Amygdala (tissue), 56 donors: ENCODE measurements at places on chromosomes 2 and 18.

DNA sequence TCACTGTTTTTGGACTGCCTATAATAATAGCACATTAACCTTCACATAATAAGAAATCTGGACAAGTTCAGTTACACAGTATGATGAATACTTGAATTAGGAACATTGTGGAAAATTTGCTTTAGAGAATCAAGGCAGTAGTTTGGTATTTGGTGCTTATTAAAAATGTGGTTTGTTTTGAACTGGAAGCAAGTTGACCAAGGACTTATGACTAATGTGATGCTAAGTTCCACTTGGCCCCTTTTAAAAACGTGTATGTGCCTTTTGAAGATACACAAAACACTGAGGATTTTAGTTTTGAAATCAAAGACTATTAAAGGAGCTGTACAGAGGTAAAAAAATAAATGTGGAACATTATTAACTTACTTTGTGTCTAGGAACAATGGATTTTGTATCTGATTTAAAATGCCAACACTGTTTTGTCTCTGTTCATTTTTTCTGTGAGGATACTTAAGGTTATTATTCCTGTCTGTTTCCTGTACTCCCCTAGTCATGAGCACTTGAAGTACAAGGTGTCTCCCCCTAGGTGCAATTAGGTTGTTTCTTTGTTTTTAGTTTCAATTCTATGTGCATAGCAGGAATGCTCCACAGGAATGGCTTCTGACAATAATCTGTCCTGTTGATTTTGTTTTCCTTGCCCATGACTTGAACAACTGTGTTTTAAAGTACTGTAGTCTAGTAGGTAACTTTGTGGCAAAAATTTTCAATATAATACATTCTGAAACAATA is 49.6 kb upstream of the PTH2R start:
- DNase-seq, result no peak

GRCh38 chr18:67639872-67640271 is 123.4 kb upstream of the DSEL start:
- no peak for DNase-seq

GRCh38 chr2:105362862-105363591 is 25.7 kb downstream of the C2orf49 start:
- no peak for DNase-seq

DNA sequence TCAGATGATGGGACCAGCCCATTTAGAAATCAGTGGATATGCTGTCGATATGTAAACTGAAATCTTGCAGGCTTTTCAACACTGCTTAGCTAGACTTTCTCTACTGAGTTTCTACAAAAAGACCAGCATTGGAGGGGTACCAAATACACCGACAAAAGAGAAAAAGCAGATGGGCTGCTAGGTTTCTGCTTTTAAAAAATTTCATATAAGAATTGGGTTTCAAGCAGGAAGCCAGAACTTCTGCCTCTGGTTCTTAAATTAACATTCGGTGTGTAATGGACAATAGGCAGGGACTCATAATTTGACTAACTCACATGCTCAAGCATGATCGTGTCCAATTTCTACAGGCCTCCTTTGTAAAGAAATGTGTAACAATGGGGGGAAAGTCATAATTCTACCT is 3.1 kb downstream of the ARL4C start:
- no peak for DNase-seq

DNA sequence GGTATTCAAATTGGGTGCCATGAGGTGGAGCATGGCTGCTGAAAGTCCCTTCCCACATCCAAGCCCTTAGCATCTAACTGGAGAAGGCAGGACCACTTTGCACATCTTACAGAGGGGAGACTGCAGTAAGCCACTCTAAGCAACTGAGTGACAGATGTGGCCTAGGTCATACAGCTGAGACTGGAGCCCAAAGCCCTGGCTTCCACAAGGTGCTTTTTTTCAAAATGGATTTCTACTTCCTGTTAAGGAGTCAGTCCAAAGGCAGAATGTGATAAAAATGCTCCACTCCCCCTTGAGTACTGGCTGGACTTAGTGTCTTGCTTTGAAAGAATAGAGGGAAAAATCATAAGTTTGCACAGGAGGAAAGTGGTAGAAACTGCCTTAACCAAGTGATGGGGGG is 424.0 kb upstream of the SPRED2 start:
- no peak for DNase-seq

GRCh38 chr2:71925268-71926088 is 222.2 kb downstream of the CYP26B1 start:
- DNase-seq, result no peak

DNA sequence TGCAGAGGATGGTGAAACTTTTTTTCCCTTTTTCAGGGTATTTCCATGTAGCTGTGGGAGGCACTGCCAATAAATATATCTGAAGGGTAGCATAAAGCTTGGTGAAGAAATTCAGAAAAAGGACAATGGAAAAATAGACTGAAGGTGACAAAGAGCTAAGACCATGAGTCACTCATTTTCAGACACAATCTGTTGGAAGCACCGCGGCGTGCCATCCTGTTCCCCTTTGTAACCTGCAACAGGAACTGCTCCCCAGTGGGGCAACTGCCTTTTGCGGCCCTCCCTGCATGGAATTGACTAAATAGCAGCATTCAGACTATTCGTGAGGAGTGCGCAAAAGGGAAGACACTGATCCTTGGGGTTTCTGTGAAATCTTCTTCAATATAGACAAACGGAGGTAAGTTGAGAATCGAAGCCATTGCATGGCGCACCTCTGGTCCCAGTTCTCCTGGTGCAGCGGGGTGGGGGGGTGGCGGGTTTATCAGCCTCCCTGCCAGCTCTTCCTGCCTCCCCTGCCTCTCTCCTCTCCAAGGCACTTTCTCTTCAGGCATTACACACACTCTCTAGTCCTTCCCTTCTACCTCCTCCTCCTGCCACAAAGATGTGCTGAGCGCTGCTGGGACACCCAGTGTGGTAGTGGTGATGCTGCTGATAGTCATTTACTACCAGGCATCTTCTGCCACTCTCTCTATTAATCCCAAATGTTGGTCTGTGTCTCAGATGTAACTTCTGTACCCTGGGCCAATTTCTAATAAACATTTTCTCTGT is 126.2 kb upstream of the TMEM200C start:
- DNase-seq, result no peak

- no peak for DNase-seq
Measured at GRCh38 chr2:1611886-1612285, 132.4 kb downstream of the PXDN start.
